ENCODE measurements at places on chromosomes 12 and 14.

GRCh38 chr12:57759360-57759980, 4.6 kb downstream of the MARCHF9 start:
- no peak for DNase-seq

- DNase-seq, result no peak
Observed at GRCh38 chr14:80923368-80923767, 18.2 kb downstream of the CEP128 start.

DNA sequence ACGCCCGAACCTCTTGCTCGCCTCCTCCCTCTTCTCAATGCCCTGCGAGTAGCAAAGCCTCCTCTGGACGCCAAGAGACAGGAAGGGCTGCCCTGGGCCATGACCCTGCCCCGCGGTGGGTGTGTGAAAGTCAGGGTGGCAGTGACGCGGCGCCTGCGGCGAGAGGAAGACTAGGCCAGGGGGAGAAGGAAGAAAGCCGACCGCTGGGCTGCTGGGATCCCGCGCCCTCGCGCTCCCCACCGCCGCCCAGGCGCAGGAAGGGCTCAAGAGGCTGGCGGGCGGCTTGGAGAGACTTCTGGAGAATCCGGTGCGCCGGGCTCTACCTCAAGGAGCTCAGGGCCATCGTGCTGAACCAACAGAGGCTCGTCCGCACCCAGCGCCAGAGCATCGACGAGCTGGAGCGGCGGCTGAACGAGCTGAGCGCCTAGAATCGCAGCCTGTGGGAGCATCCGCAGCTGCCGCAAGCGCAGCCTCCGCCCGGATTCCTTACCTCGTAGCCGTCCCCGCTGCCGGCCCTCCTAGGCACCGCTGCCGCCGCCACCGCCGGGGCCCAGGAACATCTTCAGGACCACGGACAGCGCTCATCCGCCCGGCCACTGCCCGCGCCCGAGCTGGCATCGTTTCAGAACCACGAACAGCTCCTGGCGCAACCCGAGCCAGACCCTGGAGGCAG, 105.0 kb upstream of the PRB2 start:
- peak; percentile 47 for DNase-seq

DNA sequence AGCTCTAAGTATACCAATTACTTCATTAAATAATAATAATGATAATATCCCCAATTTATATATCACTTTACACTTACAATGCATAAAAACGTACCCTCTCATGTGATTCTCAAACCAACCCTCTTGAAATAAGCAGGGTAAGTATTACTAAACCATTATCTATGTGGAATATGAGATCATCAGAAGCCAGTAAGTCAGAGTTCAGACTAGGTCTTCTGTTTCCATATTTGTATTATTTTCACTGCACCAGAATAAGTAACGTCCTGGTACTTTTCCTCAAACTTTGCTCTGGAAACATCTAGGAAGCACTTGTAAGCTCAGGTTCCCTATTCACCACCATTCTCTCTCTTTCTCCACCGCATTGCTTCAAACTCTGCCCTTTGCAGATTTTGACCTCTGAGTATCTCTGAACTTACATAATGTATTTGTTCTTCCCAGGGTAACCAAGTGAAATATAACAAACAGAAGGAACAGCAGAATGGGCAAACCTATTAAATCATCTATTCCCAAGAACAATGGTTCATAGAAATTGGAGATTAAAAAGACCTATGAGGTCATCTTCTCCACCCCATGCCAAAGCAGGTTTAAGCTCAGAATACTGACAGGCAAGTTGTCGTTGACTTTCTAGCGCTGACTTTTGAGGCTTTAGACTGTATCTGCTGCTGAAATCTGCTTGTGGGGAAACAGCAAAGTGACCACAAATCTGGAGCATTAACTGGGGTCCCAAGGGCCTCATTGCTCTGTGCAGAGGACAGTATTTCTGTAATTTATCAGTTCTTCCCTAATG, 161.3 kb upstream of the FAR2 start:
- DNase-seq, result no peak

DNA sequence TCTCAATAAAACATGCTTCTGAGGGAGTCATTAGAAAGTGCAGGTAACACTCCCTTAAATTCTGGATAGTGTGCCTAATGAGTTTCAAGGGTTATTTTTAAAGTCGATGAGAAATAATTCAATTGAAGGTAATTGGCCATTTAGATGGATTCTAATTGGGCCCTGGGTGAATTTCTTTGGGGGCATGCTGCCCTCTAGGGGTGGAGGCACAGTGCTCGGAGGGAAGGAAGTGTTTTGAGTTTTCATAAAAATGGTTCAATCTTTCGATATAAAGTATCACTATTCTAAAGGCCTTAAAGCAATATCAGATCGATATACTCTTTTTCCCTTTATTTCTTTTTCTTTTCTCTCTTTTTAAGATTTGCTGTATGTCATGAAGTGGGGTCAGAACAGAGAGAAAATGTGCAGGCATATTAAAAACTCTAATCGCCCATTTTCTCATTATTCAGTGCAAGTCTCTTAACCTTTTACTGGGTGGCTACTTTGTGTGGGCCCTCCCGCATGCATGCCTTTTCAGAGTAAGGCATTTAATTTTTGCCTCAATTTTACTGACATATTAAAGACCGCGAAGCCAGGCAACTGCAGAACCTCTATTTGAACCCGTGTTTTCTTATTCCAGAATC, 25.5 kb downstream of the NKX2-8 start:
- peak; percentile 5 for DNase-seq

GRCh38 chr14:99450266-99450665, 30.4 kb downstream of the SETD3 start:
- DNase-seq, result no peak

All from RPMI7951 (cell line).